ENCODE measurements at places on chromosomes 1 and 21.

DNA sequence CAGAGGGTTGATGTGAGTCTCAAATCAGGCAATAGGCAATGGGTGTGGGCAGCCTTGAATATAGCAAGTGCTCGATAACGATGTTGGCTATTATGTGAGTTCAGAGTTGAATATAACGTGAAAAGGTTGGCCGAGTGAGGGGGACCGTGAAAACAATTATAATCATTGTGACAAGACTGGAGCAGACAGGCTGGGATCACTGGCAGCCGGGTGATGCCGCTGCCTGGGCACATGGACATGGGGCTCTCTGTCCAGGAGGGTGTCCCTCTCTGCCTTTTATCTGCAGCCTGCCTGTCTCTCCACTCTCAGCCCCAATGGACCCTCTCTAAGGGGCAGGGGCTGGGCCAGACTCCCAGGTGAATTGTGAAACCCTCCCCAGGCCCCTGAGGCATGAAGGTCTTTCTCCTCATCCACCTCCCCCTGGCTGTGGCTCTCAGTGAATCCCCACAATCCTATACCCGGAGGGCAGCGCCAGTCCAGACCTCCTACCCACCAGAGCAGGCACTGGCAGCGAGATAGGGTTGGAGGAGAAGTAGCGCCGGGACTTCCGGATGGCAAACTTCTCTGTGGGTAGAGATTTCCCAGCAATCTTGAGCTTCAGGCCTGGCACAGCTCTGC, 36.4 kb downstream of the TTC39A start:
- DNase-seq, result no peak

DNA sequence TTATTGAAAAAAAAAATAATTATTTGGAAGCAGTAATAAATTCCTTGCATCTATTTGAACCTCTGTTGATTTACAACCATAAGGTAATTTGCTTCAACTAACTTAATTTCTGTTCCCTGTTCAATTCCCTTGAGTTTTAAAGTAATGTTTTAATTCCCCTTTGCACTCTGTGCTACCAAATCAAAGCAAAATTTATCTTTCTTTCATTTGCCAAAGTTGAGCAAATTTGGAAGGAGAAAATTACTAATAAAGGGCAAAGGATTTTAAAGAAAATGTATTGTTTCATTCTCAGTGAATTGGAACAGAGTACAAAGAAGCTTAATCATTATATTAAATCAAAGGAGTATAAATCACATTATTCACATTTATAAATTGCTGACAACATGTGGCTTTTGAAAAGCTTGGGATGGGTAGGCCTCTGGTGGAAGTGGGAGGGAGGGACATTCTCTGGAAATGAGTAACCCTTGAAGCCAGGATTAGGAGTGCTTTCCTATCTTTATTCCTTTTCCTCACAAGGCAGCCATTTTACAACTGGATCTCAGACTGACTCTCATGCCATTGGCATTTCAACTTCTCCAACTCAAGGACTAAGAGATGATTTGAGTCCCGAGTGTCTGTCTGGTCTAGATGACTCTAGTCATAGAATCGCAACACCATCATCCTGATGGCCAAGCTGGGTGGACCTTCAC, 331.6 kb upstream of the DUSP10 start:
- no peak for DNase-seq

GRCh38 chr1:7555391-7556185, 215.5 kb upstream of the VAMP3 start:
- DNase-seq, result no peak

DNA sequence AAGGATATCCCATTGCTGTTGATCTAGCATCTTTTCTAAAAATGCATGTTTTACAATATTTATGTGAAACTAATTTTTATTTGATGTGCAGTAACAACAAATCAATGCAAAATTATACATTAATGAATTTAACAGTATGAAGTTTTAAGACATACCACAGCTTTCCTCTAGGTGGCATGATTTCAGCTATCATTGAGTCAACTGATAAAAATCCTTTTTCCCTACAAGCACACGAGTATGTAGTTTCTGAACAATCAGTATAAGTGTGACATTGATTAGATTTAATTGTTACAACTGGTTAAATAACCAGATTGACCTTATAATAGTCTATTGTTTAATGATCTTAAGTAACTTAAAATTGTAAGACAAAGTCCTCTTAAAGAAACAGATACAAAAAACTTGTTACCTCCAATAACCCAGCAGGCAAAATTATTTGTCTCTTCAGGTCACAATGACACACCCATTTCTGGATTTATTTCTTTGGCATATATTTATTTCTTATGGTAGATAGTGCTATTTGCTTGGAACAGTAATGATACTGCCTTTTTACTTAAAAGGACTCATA, 5.8 kb upstream of the TGFB2 start:
- no peak for DNase-seq

- no peak for DNase-seq
These were observed 13.4 kb downstream of the PROK1 start for GRCh38 chr1:110464340-110464739.

DNA sequence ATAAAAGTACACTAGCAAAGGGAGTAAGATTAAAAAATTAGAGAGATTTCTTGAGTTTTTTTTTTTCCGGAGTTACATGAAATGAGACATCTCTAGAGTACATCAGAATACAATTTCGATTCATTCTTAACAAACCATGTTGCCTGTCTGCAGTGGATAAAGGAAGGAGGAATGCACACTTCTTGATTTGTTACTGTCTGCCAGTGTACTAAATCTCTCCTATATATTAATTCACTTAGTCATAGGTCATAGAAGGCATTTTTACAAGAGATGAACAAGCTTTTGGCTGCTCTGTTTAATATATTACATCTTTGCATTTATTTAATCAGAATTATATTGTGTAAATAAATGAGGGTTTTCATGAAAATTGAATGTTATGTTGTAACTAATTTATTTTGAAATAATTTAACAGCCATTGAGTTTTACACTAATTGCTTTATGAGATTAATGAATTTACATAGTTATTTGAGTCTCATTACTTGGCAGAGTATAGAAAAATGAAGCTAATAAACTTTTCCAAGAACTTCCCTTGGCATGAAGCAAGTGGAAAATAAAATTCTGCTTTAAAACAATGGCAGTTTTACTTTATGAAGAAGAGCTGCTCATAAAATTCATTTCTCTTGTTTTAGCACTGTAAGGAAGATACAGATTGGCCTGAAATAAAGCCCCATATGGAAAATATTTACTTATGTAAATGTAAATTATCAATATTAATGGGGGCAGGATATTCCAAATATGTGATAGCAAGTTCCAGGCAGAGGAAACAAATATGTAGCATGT, 1284.7 kb downstream of the BRINP3 start:
- DNase-seq, result no peak

DNA sequence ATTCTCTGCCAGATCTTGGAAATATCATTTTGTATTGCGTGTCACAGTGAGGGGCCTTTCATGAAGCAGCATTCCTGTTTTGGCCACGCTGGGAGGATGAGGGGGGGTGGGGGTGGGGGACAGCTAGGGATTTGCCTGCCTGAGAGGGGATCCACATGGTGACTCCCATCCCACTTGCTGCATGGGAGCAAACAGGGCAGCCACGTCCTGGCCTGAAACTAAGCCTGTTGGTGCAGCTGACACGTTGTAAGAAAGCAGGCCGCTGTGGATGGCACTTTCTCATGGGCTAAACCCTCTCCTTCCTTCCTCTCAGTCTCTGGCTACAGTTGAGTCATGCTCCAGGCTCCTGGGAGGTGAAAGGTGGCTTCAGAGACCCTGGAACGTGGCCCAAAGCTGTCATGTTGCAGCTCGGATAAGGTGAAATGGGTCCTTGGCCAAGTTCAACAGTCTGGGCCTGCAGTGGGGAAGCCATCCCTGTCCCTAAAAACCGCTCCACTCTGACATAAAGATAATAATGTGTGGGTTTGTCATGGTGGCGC, 346.7 kb upstream of the VAMP3 start:
- DNase-seq, result no peak

- DNase-seq, result no peak
These were observed 222.8 kb downstream of the TPR start for GRCh38 chr1:186152227-186152619.

DNA sequence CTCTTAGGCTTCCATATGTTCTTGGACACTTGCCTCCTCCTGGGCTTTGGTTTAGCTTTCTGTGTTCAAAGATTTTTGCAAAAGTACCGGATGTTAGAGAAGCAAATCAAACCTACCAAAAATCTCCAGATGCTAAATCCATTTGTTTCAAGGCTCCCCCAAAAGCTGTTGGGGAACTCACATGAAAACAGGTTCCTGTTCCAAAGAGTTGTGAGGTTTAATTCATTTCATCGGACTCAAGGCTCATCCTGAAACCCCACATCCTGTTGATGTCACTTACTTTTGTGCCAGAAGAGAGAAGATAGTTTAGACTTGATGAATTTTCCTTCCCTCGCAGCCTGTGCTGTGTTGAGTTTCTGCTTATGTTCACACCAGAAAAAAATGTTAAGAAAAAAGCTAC, 41.7 kb upstream of the RXRG start:
- no peak for DNase-seq

- peak; percentile 6 for DNase-seq
These were observed 15.7 kb upstream of the RCAN1 start for GRCh38 chr21:34630536-34631143.

DNA sequence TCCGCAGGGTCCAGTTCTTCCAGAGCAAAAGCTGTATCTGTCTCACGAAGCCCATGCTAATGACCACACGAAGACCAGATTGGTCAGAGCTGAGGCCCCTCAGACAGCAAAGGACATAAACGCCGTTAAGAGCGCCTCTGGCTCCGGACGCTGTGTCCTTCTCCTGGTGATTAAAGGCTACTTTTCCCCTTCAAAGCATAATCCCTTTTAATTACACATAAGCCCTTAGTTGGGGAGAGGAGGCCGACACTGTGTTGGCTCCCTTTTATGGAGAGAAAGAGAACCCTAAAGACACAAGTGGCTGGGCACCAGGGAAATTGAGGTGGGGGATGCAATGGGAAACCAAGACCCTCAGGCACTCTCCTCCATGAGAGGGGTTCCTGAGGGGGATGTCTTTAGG, at the start of gene ABCA4:
ABCA4 (minus strand) TSS at position 158 of the 400 bp plus-strand sequence; CDS start at position 55, 103 bp downstream.
- no peak for DNase-seq

GRCh38 chr1:161921491-161921890, 102.2 kb downstream of the OLFML2B start:
- no peak for DNase-seq

DNA sequence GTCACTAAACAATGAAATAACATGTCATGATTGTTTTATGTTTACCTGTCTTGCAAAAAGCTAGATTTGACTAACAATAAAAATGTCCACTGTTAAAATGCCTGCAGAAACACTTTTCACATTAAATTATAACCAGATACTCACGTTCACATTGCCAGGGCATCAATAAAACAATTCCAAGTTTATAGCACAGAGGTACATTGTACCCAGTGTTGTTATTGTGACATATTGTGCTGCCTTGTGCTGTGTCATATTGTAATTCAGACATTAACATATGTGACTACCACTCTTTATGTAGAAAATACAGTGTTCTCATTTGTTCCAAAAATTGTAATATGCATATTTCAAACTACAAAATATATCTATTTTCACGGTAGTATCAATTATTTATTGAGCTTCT, 766.1 kb downstream of the NCAM2 start:
- DNase-seq, result no peak

DNA sequence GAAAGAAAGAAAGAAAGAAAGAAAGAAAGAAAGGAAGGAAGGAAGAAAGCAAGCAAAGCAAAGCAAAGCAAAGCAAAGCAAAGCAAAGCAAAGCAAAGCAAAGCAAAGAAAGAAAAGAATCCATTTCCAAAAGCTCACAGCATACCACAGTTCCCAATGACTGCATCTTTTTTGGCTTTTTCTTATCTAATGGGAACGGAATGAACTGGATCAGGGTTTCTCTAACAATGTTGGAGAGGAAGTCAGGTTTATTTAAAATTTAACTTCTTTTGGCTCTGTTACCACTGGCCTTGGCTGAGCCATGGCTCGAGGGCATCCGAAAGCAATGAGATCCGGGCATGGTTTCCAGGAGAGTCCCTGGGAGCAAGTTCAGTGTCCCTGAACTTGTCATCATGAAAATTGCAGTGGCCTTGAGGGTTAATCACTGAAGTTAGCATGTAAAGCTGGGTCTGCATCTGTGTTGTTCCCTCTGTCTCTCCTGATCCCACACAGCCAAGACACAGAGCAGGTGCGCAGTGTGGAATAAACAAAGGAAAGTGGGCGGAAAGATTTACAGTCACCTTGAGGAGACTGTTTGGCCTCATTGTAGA, 34.6 kb upstream of the CTPS1 start:
- no peak for DNase-seq

DNA sequence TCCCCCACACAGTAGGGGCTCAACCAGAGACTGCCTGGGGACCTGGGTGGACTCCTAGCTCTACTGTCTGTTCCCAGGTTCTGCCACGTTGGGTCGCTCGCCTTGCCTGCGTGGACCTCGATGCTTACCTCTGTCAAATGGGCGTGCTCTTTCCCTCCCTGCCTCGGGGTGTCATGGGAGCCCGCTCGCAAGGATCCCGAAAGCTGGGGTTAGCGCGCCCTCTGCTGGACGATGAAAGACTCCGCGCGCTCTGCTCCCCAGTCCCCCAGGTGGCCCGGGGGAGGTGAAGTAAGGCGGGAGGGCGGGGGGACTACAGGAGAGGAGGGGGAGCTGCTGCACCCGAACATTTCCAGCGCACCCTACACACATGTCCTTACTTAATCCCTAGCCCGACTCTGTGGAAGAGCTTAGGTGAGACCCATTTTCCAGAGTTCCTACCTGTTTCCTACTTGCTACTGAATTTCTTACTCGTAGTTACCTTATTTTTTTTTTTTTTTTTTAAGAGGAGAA, 2.3 kb upstream of the BSND start:
- DNase-seq, result peak; percentile 59

DNA sequence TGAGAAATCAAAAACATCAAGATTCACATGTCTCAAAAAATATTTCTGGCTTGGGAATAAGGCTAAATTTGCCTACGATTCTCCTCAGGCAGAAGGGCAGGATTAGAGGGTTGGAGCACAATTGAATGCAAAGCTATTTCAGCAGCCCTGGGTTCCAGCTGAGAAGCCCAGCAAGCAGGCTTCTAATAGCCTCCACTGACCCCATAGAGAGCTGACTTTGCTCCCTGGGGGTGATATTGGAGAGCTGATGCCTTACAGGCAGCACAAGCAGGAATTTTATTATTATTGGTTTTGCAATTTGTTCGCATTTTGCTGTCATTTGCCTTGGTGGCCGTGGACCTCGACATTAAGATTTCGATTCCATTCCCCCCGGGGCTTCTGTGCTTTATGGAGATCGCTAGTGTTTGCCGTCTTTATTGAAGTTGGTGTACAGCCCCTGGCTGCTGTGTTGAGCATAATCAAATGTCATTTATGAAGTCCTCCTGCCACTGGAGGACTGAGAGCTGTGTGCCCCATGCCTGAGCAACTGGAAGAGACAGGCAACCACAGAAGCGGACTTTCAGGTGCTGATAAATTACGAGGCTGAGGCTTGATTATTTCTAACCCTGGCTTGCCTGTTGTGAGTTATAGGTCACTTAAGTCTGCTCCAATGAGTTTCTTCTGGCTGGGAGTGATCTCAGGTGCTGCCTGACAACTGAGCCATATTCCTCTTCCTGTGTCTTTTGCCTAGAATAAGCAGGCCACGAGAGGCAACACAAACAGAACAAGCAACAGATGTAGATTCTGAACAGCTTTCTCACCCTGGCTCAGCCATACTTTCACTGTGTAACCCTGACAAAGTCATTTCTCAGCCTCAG, 518.4 kb upstream of the CAMK1G start:
- DNase-seq, result no peak

All from activated naive CD4-positive, alpha-beta T cell (primary cell).